NCI-H1105 (cell line): ENCODE measurements at places on chromosomes 1 and 21.

GRCh38 chr1:183209533-183210158 is 23.6 kb downstream of the LAMC2 start:
- DNase-seq: no peak

DNA sequence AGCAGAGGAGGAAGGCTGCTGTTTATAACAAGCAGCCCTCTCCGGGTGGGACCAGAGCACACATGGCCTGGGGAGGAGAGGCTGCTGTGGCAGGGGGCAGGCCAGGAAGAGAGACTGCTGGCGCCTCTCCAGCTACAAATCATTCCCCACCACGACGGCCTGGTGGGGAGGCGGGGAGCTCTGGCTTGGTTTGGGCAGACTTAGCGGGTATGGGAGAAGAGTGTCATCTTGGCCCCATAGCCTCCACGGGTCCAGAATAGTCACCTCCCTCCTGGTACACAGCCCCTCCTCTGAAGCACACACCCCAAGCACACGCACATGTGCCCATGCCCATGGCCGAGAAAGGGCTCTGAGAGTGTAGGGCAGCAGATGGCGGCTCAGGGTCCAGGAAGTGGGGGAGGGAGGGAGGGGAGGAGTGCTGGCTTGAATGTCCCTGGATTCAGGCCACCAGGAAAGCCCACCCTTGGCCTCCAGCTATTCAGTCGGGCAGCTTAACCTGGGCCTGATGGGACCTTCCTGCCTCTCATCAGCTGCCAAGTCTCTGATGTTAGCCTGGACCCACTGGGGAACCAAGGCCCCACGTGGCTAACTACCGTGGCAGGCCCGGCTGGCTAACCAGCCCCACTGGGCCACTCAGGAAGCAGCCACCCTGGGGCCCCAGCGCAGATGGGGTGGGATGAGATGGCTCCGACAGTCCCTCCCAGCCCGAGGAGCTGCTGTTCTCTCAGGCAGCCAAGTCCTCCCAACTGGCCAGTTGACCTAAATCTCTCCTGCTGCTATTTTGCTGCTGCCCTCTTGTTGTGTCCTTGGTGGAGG is 10.9 kb downstream of the LRP8 start:
- DNase-seq: peak; percentile 1

DNA sequence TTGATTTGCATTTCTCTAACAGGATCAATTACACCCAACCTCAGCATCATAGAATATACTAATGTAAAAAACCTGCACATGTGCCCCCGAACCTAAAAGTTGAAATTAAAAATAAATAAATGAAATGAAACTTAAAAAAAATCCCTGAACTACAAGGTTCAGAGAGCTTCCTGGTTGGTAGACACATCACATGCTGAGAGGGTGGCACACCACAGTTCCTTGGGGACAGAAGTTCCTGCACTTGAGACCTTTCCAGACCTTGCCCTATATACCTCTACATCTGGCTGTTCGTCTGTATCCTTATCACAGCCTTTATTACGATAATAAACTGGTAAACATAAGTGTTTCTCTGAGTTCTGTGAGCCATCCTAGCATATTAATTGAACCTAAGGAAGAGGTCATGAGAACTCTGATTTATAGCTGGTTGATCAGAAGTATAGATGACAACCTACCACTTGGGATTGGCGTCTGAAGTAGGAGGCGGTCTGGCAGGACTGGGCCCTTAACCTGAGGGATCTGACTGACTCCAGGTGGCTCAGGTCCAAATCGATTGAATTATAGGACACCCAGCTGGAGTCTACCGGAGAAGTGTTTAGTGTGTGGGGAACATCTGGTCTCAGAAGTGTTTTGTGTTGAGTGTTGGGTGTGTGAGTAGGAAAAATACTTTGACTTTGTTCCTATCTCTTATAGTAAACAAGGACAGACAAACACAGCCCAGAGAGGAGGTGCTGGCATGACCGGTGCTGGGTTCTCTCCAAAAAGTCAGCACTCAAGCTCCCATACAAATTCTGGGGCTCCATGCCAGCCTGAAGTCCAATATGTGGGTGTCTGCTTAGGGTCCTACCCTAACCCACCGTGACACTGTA is 19.0 kb downstream of the C1orf115 start:
- DNase-seq: no peak

- DNase-seq: no peak
These were observed 24.0 kb downstream of the ABCA4 start for GRCh38 chr1:94096797-94097549.

GRCh38 chr1:62307895-62308492 is 11.2 kb downstream of the KANK4 start:
- DNase-seq: no peak
